ENCODE measurements at places on chromosomes 12 and 14. TPM values are rescaled to one million over a fixed set of nuclear protein-coding genes. Genes with fewer than 3 reads are reported as not detected.
A peak's percentile ranks its signal among the peaks of the same experiment; 100 is the strongest.

DNA sequence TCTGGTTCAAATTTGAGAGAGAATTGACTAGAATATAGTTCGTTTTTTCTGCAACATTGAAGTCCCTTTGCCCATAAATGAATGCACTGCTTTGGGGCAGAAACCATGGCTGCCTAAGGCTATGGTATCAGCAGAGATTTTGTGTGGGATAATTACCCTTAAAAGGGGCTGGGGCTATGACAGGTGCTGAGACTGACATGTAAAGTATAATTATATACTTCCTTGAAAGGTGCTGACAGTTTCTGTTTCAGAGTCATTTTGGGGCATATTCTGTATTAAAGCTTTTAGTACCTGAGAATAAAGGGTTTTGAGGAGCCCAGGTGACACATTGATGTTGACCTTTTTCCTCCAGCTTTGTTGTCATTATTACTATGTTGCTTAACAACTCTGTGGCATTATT, 150.3 kb upstream of the PTPRQ start:
- no peak for DNase-seq

- DNase-seq = no peak
These were observed 632 bp downstream of the UBR7 start for GRCh38 chr14:93207468-93208308.

IFNG-AS1 gene
- not detected for total RNA-seq

GRCh38 chr14:74908861-74909341, 14.2 kb downstream of the RPS6KL1 start:
- DNase-seq = no peak

AQP2 gene
- total RNA-seq = not detected

GRCh38 chr12:132354211-132354981, 25.0 kb upstream of the GALNT9 start:
- no peak for DNase-seq

DNA sequence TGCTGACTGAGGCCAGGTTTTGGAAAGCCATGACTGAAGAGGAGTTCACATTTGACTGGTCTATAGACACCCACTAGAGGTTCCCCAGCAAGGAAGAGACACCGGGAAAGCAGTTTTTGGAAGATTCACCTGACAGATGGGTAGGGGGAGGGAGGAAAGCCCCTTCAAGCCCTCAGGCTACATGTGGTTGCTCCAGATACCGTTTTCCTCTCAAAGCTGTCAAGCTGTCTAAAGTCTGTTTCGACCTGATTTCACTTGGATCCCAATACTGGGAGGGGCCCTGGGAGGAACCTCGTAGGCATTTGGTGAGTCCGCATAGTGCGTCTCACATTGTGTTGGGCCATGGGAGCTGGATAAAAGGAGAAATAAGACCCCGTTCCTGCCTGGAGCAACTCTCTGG, 1.7 kb upstream of the LRP1 start:
- no peak for DNase-seq

GRCh38 chr14:101596742-101597141, 35.4 kb downstream of the DIO3 start:
- DNase-seq = no peak

GRCh38 chr12:31518680-31519227, 72.2 kb downstream of the DENND5B start:
- no peak for DNase-seq

DNA sequence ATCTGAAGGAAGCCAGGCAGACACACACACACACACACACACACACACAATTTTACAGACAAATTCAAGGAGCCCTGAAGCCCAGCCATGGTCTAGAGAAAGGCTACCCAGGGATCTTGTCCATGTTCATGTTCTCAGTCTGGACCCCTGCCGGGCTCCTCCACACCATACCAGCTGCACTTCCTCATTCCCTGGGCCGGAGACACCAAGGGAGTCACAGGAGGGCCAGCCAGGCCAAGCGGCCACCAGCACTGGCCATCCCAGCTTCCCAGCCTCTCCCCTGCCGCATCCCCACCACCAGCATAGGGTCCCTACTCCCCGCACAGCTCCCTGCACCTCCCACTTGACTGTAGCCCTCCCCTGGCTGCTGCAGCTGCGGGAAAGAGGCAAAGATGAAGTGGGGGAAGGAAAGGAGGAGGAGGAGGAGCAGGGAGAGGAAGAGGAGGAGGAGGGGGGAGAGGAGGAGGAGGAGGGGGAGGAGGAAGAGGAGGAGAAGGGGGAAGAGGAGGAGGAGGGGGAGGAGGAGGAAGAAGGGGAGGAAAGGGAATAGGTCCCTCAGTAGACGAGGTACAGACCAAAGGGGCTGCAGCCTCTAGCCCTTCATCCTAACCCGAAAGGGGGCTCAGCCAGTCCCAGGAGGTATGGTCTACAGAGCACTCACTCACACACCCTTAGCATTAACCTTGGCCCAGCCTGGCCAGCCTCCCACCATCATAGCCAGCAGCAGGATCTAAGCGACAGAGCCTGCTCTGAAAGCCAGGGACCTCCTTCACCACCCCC, 293.2 kb downstream of the DPF3 start:
- DNase-seq = no peak

SMARCC2 gene
- 136 TPM for total RNA-seq

DNA sequence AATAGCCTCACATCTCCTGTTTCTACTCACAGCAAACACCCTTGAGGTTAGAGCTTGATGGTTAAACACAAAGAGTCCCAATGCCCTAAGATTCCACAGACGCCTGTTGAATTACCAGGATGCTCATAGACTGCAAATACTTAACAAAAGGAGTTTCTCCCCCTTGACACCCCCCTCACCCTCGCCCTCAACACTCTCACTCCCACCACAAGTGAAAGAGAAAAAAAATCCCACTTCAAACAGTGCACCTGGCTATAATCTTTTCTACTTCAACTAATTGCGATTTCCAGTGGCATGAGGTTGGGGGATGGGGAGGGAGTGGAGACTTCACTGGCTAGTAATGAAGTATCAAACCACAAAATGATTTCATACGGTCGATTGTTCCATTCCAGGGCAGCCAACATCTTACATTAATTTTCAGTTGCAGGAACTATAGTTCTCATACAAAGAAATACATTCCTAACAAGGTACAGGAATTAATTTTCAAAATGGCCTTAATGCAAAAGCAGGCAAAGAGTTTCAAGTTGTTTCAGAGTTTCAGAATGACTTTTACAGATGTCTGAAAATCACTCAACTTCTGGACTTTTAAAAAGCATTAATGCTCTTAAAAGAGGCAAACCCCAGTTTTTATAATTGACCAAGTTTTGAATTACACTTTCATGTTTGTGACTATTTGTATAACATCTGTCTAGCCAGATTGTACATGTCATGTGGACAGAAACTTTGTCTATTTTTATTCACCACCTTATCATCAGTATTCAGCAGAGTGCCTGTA, 390.7 kb downstream of the C12orf75 start:
- DNase-seq = no peak

DNA sequence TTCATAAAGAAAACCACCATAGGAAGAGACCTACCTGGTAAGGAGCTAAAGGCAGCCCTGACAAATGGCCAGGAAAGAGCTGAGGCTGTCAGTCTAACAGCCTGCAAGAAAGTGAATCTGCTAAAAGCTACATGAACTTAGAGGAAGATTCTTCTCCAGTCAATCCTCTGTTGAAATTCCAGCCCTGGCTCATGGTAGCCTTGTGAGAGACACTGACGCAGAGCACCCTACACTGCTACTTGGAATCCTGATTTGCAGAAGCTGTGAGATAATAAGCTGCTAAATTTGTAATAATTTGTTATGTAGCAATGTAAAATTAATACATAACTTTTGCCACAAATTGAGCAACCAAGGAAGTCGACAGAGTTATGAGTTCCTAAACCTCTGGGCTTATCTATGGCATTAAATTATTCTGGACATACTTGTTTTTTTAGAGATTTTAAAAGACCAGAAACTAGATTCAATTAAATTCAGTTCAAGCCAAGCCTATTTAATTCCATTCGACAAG, 257.0 kb downstream of the ETNK1 start:
- DNase-seq = no peak

- no peak for DNase-seq
These were observed 10.7 kb upstream of the LHX5 start for GRCh38 chr12:113482334-113482733.

LALBA gene
- total RNA-seq = not detected

- no peak for DNase-seq
These were observed 122.6 kb downstream of the ADGRD1 start for GRCh38 chr12:131076296-131076695.

TIGAR gene
- 9.5 TPM for total RNA-seq

TMCC3 gene
- 0.05 TPM for total RNA-seq

GRCh38 chr12:99131751-99132199, 486.7 kb downstream of the APAF1 start:
- no peak for DNase-seq

GRCh38 chr12:62762645-62763044, 172.3 kb downstream of the PPM1H start:
- no peak for DNase-seq

DNA sequence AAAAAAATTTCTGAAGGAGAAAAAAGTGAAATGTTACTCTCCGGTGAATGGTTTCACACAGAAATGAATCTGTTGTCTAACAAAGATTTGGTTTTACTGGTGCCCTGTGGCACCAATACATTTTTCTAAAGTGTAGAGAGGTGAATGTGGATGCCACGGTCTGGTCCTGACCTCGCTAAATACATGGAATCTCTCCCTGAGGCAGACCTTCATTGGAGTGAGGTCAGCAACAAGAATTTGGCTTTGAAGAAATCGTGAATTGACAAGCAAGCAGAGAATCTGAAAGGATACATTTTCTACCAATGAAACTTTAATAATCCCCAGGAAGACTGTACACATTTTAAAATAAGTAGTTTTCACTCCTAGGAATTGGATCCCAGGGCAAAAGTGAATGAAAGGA, 81.2 kb upstream of the OTOGL start:
- DNase-seq = no peak

HVCN1 gene
- 9.7 TPM for total RNA-seq

KRT8 gene
- 0.25 TPM for total RNA-seq

GRCh38 chr12:124514145-124514995, 53.0 kb downstream of the NCOR2 start:
- DNase-seq = no peak

ESPL1 gene
- total RNA-seq = 75.3 TPM

FBRSL1 gene
- 66.0 TPM for total RNA-seq

DNA sequence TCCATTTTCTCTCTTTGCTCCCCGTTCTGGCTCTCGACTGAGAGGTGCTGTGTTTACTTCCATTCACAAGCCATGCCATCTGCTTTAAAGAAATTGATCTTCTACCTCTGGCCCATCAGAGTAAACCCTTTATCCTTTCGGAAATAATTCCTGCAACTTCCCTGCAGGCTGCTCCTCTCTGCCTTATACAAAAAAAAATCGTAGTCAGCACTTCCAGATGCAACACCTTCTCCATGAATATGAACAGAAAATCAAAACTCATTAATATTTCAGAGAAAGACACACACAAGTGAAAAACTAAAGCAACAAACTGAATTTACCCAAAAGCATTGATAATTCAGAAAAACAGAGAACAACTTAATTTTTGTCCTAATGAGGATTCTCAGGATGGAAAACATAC, 127.6 kb upstream of the FSCB start:
- no peak for DNase-seq

GRCh38 chr14:101020834-101021370, 117.4 kb upstream of the RTL1 start:
- DNase-seq = no peak

APAF1 gene
- total RNA-seq = 28.3 TPM

DNA sequence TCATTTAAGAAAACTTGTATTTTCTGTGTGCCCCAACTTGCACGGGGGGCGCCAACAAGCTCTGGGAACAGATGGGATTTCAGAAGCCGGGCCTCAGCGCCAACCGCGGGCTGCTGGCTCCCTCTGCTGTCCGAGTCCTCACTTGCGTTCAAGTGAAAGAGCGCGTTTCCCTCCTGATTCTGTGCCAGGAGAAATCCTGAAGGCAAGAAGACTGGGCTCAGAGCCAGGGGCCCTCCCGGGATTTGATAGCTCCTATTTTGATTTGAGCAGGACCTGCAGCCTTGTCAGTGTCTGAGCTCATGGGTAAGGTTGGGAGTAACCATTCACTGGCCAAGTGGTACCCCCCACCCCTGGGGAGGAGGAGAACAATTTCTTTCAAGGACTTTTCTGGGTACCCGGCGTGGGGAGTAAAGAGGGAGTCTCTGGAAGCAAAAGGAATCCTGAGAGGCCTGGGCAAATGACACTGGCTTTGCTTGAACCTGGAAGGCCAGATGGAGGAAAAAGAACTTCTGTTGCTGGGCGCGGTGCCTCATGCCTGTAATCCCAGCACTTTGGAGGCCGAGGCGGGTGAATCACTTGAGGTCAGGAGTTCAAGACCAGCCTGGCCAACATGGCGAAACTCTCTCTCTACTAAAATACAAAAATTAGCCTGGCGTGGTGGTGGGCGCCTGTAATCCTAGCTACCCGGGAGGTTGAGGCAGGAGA, 179.0 kb upstream of the RGS6 start:
- peak; percentile 55 for DNase-seq

- no peak for DNase-seq
These were observed 207.5 kb downstream of the SPTSSA start for GRCh38 chr14:34254571-34254970.

TRIM9 gene
- 0.46 TPM for total RNA-seq

DNA sequence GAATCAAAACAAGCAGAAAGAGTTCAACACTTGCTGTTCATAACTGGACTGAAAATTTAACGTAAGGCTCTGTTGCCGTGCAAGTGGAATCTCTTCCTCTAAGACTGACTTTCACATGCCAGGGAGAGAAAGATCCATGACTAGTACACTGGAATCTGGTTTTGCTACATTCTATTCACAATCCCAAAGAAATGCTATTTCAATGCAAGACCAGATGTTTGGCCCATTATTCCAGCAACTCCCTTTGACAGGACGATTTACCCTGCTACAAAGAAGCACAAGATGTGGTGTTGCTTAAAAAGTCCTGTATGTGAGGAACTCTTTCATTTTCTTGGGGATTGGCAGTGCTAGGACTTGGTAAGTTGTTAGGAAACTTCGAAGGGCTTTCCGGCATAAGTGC, 17.4 kb downstream of the RFC5 start:
- no peak for DNase-seq

- no peak for DNase-seq
These were observed 37.3 kb upstream of the ATXN2 start for GRCh38 chr12:111636209-111636945.

SLC4A8 gene
- 1.6 TPM for total RNA-seq

GRCh38 chr12:124744659-124745464, 118.8 kb downstream of the SCARB1 start:
- DNase-seq = no peak

GRCh38 chr14:51342226-51342625, 102.2 kb downstream of the TMX1 start:
- no peak for DNase-seq

Measured in activated T-helper 2 cell treated with anti-CD3 and anti-CD28 coated beads, Interferon-gamma antibody, Interleukin-2, Interleukin-4, amounts not matched to agents 10 μg/mL and 5 μg/mL and 100 μg/mL, durations not matched to agents 14 hours and 24 hours and 36 hours (primary cell).